ENCODE measurements at places on chromosomes 6 and 20. TPM values are rescaled to one million over a fixed set of nuclear protein-coding genes. Genes with fewer than 3 reads are reported as not detected.

DNA sequence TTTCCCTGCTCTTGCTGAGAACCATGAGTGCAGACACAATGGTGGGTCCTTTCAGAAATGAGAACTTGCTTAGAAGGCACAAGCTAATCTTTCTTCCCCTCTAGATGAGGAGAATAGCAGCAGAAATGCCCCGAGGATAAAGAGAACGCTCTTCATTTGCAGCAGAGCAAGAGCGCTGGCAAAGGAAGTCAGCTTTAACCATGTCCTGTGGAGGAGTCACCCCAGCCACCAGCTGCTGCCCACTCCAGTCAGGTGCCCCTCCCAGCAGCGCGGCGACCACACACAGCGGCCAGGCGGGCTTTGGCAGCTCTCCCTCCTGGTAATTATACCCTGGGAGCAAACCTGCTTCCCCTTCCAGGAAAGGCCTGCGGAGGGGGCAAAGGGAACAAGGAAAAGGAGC is 42.4 kb upstream of the EMILIN3 start:
- peak; percentile 89 for DNase-seq

DNA sequence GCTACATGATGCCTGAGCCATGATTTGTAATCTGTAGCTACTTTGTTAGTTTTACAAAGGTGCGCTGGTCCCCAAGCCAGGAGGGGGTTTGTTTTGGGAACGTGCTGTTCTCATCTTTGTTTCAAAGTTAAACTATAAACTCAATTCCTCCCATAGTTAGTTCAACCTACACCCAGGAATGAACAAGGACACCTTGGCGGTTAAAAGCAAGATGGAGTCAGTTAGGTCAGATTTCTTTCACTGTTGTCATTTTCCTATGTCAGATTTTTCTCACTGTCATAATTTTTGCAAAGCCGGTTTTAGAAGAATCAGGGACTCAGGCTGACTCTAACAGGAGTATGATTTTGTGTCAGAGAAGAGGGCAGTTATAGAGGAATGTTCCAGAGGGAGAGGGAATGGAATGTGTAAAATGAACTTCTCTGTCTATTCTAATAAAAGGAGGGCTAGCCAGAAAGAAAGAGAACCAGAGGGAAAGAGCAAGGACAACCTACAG is 2.3 kb upstream of the GMPR start:
- no peak for DNase-seq

- peak; percentile 78 for DNase-seq
Measured at GRCh38 chr6:35049900-35050756, 91.0 kb downstream of the TCP11 start.

DNA sequence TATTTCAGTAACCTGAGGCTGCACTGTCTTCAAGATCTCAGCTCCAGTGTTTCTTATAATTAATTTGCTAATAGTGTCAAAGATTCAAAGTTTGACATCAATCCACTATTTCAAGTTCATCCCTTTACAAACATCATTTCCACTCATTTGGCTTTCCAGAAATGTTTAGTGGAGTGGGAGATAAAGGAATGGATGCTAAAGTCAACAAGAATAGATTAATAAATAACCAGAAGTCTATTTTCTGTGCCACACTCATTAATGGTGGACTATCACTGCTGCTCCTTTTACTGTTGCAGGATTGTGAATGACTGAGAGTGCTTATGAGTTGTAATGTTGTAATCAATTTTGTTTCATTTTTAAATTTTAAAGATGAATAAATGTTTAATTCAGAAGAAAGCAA is 28.4 kb upstream of the EPM2A start:
- DNase-seq = no peak

- DNase-seq = no peak
Measured at GRCh38 chr20:43323592-43323991, 133.9 kb upstream of the PTPRT start.

GRCh38 chr6:9699888-9700287 is 715.0 kb downstream of the TFAP2A start:
- DNase-seq = no peak

GRCh38 chr6:135300576-135300975 is 119.5 kb downstream of the MYB start:
- no peak for DNase-seq

DNA sequence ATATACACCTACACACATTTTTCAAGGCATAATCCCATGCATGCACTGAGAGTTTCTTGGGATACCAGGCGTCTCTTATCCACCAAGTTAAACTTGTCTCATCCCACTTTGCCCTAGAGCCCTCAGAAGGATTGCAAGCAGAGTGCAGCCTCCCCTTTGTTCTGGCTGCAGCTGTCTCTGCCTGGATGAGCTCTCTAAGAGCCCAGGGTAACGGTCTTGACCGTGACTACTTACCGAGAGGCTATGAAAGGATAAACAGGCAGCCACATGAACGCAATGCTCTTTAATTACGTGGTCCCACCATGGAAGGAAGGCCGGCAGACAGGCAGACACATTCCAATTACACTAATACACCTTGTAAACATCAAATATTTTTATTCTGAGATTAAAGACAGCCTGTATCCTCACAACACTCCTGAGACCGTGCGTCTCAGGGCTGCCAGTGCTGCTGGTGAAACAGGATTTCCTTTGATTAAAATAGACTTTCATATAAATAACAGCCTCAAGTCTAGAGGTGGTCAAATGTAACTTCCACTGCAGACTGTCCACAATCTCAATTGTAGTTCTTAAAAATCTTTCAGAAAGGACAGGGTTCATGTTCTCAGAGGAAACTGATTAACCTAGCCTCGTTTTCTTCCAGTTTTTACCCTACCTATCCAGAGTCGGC is 210.0 kb upstream of the PRDM1 start:
- peak; percentile 24 for DNase-seq

GRCh38 chr6:119334535-119335264 is 14.9 kb downstream of the MAN1A1 start:
- DNase-seq = no peak

DNA sequence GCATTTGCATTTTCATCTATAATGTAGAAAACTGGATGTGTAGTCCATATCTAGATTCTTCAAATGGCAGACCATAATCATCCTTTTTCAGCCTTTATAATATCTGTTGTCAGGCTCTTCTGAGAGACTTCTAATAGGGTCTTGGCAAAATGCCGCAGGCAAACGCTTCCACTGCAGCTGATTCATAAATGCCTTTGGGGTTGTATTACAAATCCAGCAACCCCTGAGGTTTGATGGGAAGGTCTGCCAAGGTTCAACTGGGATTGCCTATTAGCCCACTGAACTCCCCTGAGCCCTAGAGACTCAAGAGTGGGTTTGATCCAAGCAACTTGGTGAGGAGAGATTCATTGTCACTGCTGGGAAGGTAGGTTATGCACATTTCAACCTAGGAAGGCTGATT is 365.2 kb upstream of the POU3F2 start:
- peak; percentile 64 for DNase-seq

DNA sequence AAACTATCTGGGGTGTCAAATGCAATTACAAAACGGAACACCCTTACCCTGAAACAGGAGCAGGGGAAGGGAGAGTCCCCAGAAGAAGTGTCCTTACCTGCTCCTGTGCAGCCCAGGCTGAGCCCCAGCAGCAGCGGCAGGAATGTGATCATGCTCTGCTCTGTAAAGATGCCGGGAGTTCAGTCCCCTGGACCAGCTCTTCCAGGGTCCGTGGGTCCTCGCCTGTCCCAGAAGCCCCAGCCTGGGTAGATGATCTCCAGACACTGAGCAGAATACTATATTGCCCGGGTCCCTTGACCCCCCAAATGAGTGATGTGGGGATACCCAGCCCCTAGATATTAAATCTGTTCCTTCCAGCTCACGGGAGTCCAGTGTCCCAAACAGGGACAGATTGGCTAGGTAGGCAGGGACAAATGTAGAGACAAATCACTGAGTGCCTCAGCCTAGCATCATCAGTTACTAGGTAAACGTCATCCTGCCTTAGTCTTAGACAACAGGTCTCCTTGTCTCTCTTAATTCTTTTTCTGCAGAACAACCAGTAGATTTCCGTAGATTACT is at the start of gene HLA-DMB:
Gene HLA-DMB, minus strand, starts transcription at position 373 of the 558 bp plus-strand sequence. Its CDS starts 221 bp downstream, at position 152.
- peak; percentile 82 for DNase-seq

The SLC35F1 gene
- total RNA-seq = 6.3 TPM

The PRIM2 gene
- total RNA-seq = 16.3 TPM

DNA sequence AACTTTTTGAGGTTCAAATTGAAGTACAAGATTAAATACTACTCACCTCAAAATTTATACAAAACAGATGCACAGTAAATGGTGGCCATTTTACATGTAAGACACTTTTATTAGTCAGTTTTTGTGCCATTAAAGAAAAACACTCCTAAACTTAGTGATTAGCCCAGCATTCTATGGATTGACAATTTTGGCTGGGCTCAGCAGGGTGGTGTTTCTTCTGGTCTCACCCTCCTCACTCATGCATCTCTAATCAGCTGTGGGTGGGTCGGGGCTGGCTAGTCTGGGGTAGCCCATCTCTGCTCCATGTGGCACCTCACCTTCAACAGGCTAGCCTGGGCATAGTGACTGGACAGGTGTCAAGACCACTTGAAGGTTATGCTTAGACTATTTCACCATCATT is 71.6 kb upstream of the BTBD3 start:
- no peak for DNase-seq

GRCh38 chr6:114934079-114934478 is 591.3 kb upstream of the HS3ST5 start:
- no peak for DNase-seq

The ARMC2 gene
- total RNA-seq = 2.8 TPM

DNA sequence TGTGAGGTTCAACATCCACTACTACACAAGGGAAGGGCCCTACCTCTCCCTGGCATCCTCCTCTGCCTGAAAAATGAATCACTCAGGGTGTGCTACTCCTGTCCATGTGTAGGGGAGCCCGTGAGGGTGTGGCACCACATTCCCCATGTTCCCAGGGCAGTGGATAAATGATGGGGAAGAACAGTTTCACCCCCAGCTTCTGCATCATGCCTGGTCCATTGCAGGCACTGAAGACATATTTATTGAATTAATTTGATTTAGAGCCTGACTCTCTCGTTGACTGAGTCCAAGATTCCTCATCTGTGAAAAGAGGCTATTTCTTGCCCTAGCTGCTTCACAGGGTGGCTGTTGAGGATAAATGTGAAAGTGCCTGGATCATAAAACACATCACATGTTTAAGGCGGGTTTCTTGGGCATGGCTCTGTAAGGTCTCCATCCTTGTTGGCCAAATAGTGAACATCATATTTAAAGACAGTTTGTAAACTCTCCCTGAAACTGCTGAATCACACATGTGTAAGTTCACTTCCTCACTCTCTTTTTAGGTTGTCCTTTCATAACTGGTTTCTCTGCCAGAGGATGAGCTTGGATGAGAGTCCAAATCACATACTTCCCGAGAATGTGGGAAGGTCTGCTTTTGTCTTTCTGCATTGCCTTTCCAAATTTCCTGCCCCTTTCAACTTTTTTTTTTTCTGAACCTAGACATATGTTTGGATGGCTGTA is 79.7 kb upstream of the FYN start:
- peak; percentile 56 for DNase-seq

DNA sequence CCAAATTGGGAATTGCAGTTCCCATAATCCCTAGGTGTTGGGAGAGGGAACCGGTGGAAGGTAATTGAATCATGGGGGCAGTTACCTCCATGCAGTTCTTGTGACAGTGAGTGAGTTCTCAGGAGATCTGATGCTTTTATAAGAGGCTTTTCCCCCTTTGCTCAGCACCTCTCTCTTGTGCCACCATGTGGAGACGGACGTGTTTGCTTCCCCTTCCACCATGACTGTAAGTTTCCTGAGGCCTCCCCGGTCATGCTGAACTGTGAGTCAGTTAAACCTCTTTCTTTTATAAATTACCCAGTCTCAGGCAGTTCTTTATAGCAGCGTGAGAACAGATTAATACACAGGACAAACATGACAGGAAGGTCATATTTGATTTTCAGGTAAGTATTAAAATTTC is 25.3 kb upstream of the HECA start:
- DNase-seq = no peak

The KCNS1 gene
- 1.1 TPM for total RNA-seq

DNA sequence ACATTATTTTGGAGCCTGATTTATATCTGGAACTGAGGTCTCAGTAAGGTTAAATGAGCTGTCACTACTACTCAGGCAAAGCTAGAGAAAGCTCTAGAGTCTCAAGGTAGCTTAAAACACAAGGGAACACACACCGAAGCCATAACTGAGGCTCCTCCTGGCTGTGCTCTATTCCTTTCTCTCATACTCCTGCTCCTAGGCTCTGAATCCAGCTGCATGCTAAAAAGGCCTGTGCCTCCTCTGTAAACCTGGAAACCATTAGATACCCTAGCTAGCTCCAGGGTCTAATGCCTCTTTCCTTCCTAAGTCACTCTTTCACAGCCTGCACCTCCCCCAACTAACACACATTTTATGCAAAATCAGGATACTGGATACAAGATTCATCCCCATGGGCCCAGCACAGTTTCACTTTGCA is 17.1 kb downstream of the RIPOR2 start:
- DNase-seq = peak; percentile 40

GRCh38 chr6:6918216-6918983 is 189.4 kb upstream of the RREB1 start:
- peak; percentile 78 for DNase-seq

The OXT gene
- not detected for total RNA-seq

DNA sequence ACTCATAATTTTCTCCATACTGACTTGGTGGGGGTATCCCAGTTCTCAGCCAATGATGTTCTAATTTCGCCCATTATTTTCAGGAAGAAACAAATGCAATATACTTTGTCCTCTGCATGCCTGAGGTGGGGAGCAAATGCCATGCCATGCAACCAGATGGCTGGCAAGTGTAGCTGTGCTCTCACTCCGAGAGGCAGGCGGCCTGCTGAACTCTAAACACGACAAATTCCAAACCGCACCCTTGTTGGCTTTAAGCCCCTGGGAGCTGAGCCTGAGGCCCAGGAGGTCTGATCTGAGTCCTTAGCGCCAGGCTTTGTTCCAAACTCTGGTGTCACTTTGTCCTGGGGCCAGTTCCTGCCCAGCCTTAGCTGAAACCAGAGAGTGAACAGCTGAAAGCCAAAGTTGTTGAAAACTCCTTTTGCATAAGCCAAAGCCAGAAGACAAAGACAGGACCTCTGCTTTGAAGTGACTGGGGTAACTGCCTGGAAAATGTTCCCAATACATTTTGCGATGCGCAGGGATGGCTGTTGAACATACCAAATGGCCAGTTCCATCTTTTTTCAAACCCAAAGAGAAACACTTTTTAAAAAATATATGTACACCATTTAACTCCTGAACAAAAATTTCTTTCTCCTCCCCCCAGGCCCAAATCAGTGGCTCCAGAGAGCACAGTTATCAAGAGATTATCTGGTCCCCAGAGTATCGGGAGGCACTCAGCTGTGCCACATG is 46.2 kb downstream of the TTI1 start:
- peak; percentile 95 for DNase-seq

GRCh38 chr20:57860576-57860975 is 150.8 kb upstream of the PMEPA1 start:
- no peak for DNase-seq

The TNFRSF6B gene
- total RNA-seq = 1.1 TPM

The RAD21L1 gene
- not detected for total RNA-seq

The CCM2L gene
- 9.7 TPM for total RNA-seq

The CYP24A1 gene
- total RNA-seq = 0.41 TPM

DNA sequence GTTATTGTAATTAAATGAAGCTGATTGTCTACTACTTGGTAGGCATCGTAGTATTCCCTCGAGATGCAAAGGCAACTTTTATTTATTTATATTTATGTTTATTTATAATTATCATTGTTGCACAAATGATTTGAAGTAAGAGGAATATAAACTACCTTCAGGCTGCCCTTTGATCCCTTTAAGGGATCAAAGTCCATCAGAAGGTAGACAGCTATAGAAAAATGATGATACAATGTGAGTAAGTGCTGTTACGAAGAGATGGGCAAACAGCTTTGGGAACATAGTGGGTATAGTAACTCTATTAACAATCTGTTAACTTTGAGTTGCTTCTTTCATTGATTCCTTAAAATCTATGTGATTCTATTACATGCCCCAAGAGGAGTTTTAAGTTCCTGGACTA is 512.8 kb upstream of the CITED2 start:
- DNase-seq = no peak

All from tongue (tissue), 3 donors.